SK-N-DZ (cell line): ENCODE measurements at places on chromosomes 11 and 22.

GRCh38 chr22:48782326-48782725, 1045.3 kb downstream of the BRD1 start:
- DNase-seq, result no peak

- DNase-seq, result no peak
Measured at GRCh38 chr11:90700789-90701439, 478.1 kb upstream of the CHORDC1 start.

GRCh38 chr22:30028731-30029130, 51.5 kb upstream of the HORMAD2 start:
- no peak for DNase-seq

- DNase-seq, result no peak
Measured at GRCh38 chr11:128691802-128692752, 1.8 kb upstream of the FLI1 start.

DNA sequence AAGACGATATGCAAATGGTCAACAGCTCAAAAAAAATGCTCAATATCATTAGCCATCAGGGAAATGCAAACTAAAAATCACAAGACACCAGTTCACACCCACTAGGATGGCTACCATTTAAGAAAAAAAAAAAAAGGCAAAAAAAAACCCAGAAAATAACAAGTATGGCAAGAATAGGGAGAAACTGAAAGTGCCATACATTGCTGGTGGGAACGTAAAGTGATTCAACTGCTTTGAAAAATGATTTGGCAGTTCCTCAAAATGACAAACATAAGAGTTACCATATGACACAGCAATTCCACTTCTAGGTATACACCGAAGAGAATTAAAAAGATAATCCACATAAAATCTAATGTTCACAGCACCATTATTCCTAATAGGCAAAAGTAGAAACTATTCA, 47.5 kb downstream of the PICALM start:
- DNase-seq, result no peak

- DNase-seq, result no peak
Measured at GRCh38 chr11:133385781-133386180, 146.5 kb downstream of the OPCML start.

- DNase-seq, result no peak
Measured at GRCh38 chr11:123558536-123559315, 95.7 kb downstream of the SCN3B start.

DNA sequence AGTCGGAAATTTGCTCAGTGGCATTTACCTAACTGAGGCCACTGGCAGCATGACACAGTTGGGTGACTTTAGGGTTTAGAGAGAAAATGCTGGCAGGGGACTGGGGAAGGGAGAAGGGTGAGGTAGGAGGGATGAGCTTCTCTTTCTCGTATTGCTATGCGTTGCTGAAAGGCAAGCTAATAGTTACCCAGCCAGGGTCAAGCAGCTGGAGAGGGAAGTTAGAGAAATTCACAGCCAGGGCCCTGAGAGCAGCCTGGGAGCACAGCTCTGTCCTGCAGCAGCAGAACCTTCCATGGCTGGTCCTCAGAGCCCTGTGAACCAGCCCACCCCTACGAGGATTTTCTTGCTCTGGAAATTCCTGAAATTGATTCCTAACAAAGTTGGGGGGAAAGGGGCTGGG, 679.6 kb downstream of the NTM start:
- no peak for DNase-seq

DNA sequence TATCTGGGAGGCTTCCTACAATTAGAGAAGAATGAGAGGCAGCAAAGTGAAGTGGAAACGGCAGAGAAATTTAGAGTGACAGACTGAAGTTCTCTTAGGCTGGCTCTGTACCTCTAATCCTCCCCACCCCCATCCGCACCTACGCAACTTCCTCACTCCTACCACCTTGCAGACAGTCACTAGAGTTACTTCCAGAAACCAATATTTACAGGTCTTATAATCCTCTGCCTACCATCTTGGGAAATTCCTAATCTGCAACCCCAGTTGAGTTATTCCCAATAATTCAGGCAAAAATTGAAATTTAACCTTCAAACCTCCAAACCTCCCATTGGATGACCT, 71.7 kb downstream of the PAK1 start:
- DNase-seq, result no peak
